ENCODE measurements at places on chromosomes 11 and 22. TPM values are rescaled to one million over a fixed set of nuclear protein-coding genes. Genes with fewer than 3 reads are reported as not detected.

CSRP3 gene
- 3.5 TPM for total RNA-seq

INSC gene
- 0.89 TPM for total RNA-seq

WNT11 gene
- 31.3 TPM for total RNA-seq

UPK3A gene
- not detected for total RNA-seq

POTEH gene
- total RNA-seq, result not detected

TMEM121B gene
- 0.46 TPM for total RNA-seq

DNA sequence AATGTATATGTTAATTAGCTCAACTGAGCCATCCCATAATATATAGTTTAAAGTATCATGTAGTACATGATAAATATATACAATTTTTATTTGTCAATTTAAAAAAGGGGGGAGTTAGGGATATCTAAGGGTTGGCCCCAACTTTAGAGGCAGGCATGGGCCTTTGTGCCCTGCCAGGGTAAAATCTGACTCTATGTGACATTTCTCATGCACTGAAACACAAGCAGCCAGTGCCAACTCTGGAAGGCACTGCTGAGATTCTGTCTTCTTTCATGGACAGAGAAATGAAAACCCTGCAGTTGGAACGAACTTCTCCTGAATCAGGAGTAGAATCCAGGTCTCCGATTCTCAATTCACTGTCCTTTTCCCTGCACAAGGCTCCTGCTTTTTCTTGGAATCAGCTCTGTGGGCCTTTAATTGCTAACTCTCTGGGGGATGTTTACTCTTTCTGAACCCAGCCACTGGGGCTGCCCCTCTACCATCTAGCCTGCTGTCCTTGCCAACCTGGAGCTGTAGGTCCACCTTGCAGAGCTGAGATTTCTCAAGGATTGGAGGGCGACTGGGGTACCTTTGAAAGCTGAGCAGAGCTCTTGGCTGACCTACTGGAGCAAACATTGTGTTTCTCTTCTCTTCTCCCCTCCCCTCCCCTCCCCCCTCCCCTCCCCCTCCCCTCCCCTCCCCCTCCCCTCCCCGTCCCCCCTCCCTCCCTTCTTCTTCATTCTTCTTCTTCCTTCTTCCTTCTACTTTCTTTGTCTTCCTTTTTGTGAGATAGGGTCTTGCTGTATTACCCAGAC lies 26.7 kb downstream of the SLC5A1 start:
- DNase-seq, result no peak

DNA sequence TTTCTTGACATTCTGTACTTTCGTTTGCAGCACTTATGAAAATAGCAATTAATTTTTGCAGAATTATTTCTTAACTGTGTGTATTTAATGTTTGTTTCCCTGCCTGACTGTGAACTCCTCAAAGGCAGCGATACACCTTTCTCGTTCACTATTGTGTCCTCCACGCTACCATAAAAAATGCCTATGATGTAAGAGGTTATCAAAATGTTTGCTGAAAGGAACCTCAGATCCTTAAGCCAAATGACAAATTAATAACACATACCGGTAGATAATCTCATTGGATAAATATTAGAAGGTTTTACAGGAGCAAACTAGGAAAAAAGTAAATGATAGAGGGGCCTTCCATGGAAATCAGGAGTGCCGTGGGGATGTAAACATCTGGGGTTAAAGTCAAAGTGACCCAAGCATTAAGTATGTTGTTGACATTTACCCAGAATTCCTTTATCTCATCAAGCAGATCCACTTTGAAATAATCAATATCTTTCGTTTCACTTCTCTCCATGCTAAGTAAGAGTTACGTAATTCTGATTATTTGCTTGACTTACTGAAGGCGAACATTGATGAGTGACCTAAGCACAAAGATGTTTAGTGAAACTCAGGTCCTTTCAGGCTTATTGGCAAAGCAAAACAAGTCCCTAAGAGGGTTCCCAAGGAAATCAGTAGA lies 2.6 kb upstream of the OOSP3 start:
- DNase-seq, result no peak

GRCh38 chr22:28882545-28882877 lies 861 bp upstream of the ZNRF3 start:
- DNase-seq, result peak; percentile 43

DNA sequence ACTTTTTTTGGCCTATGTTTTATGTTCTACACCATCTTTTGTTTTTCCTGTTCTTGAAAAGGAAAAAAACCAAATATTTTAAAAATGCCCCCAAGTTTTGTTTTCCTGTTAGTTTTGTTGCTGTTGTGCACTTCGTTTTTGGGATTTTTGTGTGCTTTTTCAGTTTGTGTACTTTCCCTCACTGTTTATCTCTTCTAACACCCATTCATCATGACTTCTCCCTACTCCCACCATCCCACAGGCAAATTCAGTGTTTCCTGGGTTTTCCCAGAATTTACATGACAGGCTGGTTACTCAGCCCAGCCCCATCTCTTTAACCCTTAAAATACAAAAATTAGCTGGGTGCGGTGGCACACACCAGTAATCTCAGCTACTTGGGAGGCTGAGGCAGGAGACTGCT lies 15.6 kb downstream of the TMEM123 start:
- no peak for DNase-seq

- DNase-seq, result no peak
Observed at GRCh38 chr11:44983786-44984185, 33.1 kb upstream of the TP53I11 start.

- no peak for DNase-seq
Observed at GRCh38 chr11:128135451-128135850, 451.9 kb downstream of the ETS1 start.

GRCh38 chr22:47161631-47162030 lies 399.2 kb downstream of the TBC1D22A start:
- DNase-seq, result no peak

- no peak for DNase-seq
Observed at GRCh38 chr22:45321827-45322226, 12.1 kb downstream of the FAM118A start.

- DNase-seq, result no peak
Observed at GRCh38 chr11:113518716-113519495, 43.7 kb upstream of the DRD2 start.

- no peak for DNase-seq
Observed at GRCh38 chr22:40534379-40535188, 101.9 kb downstream of the MRTFA start.

- no peak for DNase-seq
Observed at GRCh38 chr22:36649066-36649465, 54.5 kb downstream of the CACNG2 start.

GRCh38 chr11:128507936-128508335 lies 79.4 kb downstream of the ETS1 start:
- DNase-seq, result no peak

DNA sequence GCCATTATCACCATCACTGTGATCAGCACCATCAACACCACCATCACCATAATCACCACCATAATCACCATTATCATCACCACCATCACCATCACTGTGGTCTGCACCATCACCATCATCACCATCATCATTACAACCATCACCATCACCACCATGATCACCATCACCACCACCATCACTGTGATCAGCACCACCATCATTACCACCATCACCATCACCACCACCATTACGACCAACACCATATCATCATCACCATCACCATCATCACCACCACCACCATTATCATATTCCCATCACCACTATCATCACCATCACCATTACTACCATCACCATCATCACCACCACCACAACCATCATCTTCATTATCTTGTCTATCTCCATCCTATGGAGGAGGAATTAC lies 125.2 kb downstream of the PHF21B start:
- no peak for DNase-seq

GRCh38 chr11:61054927-61055562 lies 47.2 kb upstream of the CD5 start:
- no peak for DNase-seq
